ENCODE measurements at places on chromosomes 6 and 20.

DNA sequence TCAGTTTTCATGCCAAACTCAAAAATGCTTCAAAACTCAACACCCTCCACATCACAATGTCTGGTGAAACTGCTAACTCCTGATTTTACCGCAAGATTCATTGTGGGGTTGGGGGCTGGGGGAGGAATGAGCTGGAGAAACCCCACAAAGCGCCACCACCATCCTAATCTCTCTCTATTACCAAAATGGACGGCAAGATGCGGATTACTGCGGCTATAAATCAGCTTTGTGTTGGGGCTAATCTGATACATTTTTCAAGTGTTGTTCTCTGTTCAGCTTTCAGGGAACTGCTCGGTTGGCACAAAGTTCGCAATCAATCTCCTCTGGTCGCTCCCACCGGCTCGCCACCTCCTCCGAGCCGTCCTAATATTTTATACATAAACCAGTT lies 83.7 kb downstream of the TMEM242 start:
- no peak for DNase-seq

DNA sequence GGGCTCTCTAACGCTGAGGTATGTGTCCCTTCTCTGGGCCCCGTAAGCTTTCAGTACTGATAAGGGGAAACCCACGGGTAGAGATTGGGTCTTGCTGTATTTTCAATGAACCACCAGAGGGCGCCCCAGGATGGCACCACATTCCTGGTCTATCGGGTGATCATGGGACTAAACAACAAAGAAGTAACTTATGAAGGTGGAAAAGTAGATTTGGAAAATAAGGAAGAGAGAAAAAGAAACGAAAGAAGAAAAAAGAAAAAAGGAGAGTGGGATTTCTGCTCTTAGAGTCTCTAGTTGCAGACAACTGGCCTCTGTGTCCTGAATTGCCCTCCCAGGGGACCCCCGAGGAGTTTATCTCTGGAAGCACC lies 93.8 kb downstream of the GMPR start:
- DNase-seq, result peak; percentile 90

- DNase-seq, result no peak
These were observed 140.7 kb downstream of the RNASET2 start for GRCh38 chr6:166815629-166816028.

DNA sequence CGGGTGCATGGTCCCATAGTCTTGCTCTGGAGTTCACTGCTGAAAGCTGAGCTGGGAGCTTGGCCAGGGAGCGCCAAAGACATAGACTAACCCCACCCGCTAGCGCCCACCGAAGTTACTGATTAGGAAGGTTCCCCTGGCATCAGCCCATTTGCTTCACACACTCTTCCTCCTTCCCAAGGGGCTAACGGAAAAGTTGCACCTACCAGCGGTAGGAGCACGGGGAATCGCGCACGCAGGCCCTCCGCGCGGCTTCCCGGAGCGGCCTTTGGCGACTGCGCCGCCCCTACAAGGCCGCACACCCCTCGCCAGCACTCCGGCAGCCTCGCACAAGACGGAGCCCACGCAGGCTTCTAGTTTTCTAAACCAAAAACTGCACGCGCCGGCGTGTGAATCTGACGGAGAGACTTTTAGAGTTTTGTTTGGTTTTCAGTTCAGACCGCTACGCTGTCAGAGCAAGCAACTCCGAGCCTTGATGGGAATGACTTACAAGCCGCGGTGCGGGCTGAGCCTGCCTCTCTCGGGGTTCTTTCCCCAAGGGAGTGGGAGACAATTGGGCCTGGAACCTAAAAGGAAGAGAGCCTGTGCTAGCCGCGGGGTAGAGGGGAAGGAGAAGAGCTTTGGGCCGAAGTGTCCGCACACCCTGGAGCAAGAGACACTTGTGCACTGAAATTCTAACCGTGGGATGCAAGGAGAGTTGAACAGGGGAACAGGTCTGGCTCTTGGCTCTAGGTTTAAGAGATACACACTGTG lies 891 bp upstream of the POU3F2 start:
- peak; percentile 43 for DNase-seq

GRCh38 chr6:14656649-14657048 lies 539.1 kb downstream of the CD83 start:
- DNase-seq, result no peak

- peak; percentile 19 for DNase-seq
These were observed 31.4 kb downstream of the LINC00237 start for GRCh38 chr20:21074605-21075336.

- DNase-seq, result no peak
These were observed 6.3 kb upstream of the HMGN4 start for GRCh38 chr6:26531897-26532296.

DNA sequence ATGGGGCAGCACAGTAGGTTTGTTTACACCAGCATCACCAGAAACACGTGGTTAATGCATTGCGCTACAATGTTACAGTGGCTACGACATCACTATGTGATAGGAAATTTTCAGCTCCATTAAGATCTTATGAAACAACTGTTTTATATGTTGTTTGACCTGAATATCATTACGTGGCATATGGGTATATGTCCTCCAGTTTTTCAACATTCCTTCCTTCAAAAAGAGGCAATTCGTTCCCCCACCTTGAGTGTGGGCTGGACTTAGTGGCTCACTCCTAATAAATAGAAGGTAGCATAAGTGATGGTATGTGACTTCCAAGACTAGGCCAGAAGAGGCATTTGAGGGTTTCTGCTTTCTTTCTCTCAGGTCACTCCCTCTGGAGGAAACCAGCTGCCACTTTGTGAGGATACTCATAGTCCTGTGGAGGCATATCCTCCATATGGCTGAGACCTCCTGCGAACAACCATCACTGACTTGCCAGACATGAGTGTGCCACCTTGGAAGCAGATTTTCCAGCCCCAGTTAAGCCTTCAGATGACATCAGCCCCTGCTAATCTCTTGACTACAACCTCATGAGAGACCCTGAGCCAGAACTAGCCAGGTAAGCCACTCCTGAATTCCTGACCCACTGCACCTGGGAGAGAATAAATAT lies 2.3 kb upstream of the TRAM2 start:
- DNase-seq, result no peak

DNA sequence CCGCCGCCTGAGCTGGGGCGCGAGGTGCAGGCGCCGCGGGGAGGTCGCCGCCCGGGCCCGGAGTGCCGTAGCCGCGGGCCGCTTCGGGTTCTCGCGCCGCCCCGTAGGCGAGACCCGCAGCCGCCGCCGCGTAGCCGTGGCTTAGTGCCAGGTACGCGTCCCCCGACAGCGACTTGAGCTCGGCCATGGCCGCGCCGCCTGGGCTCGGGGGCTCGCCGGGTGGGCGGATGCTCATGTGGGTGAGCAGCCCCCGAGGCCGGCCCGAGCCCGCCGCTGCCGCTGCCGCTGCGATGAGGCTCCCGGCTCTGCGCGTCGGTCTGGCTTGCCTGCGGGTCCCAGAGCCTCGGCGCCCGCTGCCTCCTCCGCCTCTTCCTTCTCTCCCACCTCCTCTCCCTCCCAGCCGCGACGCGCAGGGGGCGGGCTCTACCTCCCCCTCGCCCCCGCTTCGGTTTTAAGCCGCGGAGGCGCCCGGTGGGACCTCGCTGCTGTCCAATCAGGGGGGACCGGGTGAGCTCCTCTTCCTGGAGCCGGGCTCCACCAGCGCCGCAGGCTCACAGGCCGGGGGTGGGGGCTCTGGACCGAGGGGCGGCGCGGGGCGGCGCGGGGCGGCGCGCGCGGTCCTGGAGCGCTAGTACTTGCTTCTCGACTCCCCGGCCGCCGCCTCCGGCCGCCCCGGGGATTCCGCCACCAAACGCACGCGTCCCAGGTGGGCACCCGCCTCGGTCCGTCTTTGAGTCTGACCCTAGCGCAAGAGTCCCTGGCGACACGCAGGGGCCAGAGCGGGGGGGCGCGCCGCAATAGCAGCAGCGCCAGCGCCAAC lies at the start of gene BHLHE23:
BHLHE23 (minus strand) TSS at position 425 of the 820 bp plus-strand sequence; CDS start at position 235, 190 bp downstream.
- peak; percentile 29 for DNase-seq

DNA sequence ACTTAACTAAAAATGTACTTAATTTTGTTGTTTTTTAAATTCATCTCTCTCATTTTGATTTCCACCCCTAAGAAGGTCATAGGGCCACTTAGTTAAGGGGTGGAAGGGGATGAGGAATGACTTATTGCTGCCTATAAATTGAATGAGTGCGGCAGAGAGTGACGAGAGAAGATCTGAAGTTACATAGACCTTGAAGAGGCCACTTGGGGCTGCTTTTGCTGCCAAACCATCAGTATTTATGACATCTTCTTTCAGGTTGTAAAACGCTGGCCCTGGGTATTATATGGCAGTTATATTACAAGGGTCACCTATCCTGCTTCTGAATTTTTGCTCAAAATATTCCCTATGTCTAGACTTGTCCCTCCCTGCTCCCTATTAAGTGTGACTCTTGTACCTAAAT lies 119.6 kb upstream of the RIMS1 start:
- DNase-seq, result no peak

- no peak for DNase-seq
These were observed 153.8 kb downstream of the RIMS1 start for GRCh38 chr6:72040111-72040510.

- DNase-seq, result no peak
These were observed 128.8 kb downstream of the PLCB1 start for GRCh38 chr20:8260837-8261251.

GRCh38 chr6:70133246-70133645 lies 169.6 kb downstream of the COL9A1 start:
- no peak for DNase-seq
